ENCODE measurements at places on chromosomes 7 and 10.

GRCh38 chr10:113436851-113437250 lies 116.0 kb upstream of the HABP2 start:
- peaks cover 10% of the 10 kb centered on the region for H3K4me1 ChIP-seq
- no peak for DNase-seq
- no peaks in the 10 kb centered on the region for H3K27me3 ChIP-seq
- H3K27ac ChIP-seq, result no peak overlapping the region
- no peaks in the 10 kb centered on the region for H3K36me3 ChIP-seq

DNA sequence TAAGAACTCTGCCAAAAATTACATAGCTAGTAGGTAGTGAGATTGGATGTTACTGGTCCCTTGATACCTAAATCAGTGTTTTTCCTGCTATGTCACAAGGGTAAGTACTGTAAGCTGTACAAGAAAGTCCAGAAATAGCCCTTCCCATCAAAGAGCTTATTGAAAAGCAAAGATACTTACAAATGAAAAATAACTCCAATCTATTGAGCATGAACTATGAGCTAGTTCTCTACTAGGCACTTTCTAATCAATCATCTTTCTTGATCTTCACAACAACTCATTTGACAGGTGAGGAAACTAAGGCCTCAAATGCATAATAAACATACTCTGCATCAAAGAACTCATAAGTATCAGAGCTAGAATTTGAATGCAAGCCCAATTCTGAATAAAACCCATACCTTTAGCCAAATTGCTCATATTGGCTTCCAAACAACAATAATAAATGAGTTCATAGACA lies 249.8 kb upstream of the TCF7L2 start:
- H3K4me1 ChIP-seq, result no peaks in the 10 kb centered on the region
- no peaks in the 10 kb centered on the region for H3K36me3 ChIP-seq
- no peak overlapping the region for H3K4me3 ChIP-seq
- no peak for DNase-seq

- H3K36me3 ChIP-seq, result no peaks in the 10 kb centered on the region
- H3K27ac ChIP-seq, result no peak overlapping the region
- no peaks in the 10 kb centered on the region for H3K27me3 ChIP-seq
- no peak for DNase-seq
- H3K4me1 ChIP-seq, result no peaks in the 10 kb centered on the region
- H3K4me3 ChIP-seq, result no peak overlapping the region
These were observed 148.4 kb downstream of the NXPH1 start for GRCh38 chr7:8581842-8582241.

- no peak overlapping the region for H3K4me3 ChIP-seq
- no peaks in the 10 kb centered on the region for H3K27me3 ChIP-seq
- peak overlapping the region; percentile 69 for H3K27ac ChIP-seq
These were observed 942 bp upstream of the KIAA1217 start for GRCh38 chr10:24207781-24208611.

DNA sequence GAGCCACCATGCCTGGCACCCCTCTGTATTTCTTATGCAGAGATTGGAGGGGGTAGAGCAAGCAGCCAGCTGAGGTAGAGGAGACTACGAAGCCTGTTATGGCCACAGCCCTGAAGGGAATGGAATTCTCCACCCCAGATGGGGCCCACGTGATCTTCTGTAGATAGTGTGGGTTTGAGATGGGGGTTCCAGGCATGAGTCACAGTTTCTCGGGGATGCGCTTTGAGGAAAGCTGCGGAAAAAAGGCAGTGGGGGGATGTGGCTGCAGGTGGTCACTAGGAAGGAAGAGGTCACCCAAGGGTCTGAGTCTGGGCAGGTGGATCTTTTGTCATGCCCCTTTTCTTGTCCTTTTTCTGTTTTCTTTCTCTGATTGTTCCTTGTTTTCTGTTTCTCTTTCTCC lies 11.5 kb downstream of the FAM131B start:
- no peaks in the 10 kb centered on the region for H3K27me3 ChIP-seq
- H3K27ac ChIP-seq, result no peak overlapping the region
- peaks cover 8% of the 10 kb centered on the region for H3K4me1 ChIP-seq
- H3K36me3 ChIP-seq, result no peaks in the 10 kb centered on the region

DNA sequence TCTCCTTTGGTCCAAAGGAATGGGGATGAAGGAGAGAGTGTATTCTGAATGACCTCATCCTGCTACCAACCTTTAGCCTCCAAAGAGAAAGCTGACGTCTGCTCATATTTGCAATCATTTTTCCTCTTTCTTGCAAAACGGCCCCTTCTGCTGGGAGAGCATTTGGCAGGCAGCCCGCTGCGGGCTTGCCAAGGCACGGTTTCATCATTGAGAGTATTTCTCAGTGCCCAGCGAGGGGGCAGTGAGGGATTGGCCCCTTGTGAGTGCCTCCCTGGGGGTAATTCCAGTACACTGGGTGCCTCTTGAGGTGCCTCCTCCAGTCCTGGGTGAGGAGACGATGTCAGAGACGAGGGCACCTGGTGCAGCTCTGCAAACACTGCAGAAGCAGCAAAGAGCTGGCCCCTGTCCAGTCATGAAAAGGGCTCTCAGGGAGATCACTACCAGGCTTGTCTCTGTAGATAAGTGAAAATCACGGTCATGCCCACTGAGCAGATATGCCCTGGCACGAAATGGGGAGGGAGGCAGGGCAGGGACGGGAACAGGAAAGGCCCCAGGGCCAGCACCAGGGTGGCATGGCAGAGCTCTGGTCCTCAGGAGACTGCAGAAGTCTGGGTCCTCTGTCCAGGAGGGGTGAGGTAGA lies 48.7 kb upstream of the SHH start:
- peak overlapping the region; percentile 71 for H3K27ac ChIP-seq
- H3K27me3 ChIP-seq, result no peaks in the 10 kb centered on the region
- peaks cover 36% of the 10 kb centered on the region for H3K4me1 ChIP-seq
- H3K36me3 ChIP-seq, result no peaks in the 10 kb centered on the region
- H3K4me3 ChIP-seq, result no peak overlapping the region

DNA sequence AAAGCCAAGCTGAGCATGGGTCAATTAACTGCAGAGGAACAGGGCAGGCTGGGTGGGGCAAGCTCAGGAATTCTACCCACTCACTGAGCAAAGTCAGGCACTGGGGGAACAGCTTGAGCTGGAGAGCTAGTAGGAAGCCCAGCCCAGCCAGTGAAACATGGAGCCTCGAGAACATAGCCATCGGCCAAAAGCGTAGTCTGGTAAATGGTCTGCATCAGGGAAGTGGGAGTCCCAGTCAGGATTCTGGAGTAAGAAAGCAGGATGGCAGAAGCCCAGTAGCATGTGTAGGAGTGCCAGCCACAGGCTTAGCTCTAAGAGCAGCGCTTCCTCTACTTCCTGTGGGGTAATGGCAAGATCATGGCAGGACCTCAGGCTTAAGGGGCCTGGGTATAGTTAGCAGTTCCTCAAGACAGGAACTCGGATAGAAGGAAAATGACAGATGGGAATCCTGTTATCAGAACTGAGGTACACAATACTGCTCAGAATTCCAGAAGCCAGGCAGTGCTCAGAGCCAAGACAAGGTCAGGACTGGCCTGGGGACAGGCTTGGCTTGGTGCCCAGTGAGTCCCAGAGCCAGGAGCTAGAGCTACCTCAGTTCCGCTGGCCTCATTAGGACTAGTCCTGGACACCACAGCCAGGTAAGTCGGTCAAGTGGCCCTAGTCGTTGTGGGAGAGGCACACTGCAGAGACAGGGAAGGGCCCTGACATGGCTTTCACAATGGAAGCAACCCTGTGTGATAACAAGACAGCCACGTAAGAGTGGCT lies 65.4 kb upstream of the MXI1 start:
- DNase-seq, result peak; percentile 40
- peak overlapping the region; percentile 32 for H3K27ac ChIP-seq
- H3K27me3 ChIP-seq, result no peaks in the 10 kb centered on the region
- peaks cover 11% of the 10 kb centered on the region for H3K4me1 ChIP-seq
- no peaks in the 10 kb centered on the region for H3K36me3 ChIP-seq

DNA sequence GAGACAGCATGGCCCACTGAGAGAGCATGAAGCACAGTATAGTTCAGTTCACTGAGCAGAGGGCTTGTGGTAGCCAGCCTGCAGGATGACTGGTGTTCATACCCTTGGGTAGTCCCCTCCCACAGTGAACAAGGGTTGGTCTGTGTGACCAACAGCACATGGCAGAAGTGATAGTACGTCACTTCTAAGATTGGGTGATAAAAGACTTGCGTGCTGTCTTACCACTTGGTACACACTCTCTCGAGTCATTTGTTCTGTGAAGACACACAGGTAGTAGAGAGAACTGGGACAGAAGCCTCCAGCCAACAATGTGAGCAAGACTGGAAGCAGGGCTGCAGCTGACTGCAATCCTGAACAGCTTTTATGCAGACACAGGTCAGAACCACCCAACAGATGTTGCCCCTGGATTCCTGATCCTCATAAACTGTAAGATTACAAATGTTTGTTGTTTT lies 14.6 kb downstream of the EPC1 start:
- no peaks in the 10 kb centered on the region for H3K27me3 ChIP-seq
- peaks cover 12% of the 10 kb centered on the region for H3K4me1 ChIP-seq
- no peaks in the 10 kb centered on the region for H3K36me3 ChIP-seq
- H3K4me3 ChIP-seq, result no peak overlapping the region
- H3K27ac ChIP-seq, result no peak overlapping the region

DNA sequence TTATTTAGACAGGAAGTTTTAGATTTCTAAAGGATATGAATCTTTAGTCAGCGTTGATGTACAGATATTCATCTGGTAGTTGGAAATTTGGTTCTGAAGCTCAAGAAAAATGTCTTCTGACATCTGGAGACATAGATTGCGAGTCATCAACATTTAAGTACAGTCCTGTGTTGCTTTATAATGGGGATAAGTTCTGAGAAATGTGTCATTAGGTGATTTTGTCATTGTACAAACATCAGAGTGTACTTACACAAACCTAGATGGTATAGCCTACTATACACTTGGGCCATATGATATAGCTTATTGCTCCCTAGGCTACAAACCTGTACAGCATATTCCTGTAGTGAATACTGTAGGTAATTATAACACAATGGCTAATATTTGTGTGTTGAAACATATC lies 49.6 kb upstream of the UBN2 start:
- no peak overlapping the region for H3K27ac ChIP-seq
- H3K27me3 ChIP-seq, result no peaks in the 10 kb centered on the region
- DNase-seq, result no peak

DNA sequence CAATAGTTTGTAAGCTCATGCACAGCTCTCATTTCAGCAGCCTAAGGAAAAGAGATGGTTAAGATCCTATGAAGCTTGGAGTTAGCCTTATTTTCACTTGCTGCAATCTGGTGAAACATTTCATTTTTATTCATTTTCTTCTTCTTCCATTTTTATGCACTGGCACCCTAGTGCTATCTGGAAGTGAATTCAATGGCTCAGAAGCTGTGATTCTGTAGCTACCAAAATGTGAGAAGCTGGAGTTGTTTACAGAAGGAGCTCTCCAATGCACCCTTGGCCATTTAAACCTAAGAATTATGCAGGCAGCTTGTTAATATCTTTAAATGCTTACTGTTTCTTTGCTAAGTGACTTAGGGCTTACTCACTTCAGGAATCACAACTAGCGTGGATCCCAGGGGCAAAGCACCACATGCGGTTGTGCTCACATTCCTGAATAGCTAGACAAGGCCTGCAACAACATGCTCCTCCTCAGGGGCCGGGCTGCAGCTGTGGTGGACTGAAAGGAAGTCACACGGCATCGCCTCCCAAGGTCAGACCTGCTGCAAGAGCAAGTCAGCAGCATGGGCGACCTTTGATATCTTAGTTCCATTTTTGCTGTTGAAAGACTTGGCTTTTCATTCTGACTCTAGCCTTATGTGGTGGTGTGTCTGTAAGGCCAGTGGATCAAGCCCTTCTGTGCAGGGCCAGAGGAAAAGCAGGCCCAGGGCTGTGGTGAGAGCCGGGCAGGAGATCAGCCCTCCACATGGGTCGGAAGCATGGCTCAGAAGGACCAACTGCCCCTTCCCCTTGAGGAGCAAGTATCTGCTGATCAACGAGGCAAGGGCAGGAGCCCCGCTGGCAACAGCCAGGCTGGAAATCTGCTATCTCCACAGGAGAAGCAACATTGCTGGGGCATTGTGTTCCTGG lies 91.9 kb upstream of the MBL2 start:
- H3K27me3 ChIP-seq, result no peaks in the 10 kb centered on the region
- no peaks in the 10 kb centered on the region for H3K4me1 ChIP-seq
- no peaks in the 10 kb centered on the region for H3K36me3 ChIP-seq
- H3K4me3 ChIP-seq, result no peak overlapping the region

- no peak for DNase-seq
- H3K4me1 ChIP-seq, result peaks cover 2% of the 10 kb centered on the region
- no peak overlapping the region for H3K27ac ChIP-seq
- H3K4me3 ChIP-seq, result no peak overlapping the region
- no peaks in the 10 kb centered on the region for H3K36me3 ChIP-seq
These were observed 69.6 kb downstream of the ASB13 start for GRCh38 chr10:5596611-5597341.

DNA sequence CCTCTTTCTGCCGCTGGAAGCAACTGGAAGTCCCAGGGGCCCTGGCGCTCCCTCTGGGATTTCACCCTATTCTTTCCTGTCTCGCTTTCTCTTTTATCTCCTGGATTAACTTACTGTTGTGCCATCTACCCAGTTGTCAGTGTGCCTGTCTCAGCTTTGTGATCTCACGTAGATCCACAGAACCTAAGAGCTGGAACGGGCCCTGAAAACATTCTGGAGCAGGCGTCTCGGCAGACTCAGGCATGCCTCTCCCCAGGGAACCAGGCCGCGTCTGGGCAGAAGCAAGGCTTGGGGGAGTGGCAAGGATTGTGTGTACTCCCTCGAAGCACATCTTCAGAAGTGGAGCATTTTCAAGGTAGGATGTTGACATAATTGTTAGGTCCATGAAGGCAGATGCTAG lies 87.2 kb downstream of the KCNMA1 start:
- no peaks in the 10 kb centered on the region for H3K27me3 ChIP-seq
- no peak overlapping the region for H3K4me3 ChIP-seq
- DNase-seq, result no peak
- no peak overlapping the region for H3K27ac ChIP-seq
